ENCODE measurements at places on chromosomes 5 and 9.

DNA sequence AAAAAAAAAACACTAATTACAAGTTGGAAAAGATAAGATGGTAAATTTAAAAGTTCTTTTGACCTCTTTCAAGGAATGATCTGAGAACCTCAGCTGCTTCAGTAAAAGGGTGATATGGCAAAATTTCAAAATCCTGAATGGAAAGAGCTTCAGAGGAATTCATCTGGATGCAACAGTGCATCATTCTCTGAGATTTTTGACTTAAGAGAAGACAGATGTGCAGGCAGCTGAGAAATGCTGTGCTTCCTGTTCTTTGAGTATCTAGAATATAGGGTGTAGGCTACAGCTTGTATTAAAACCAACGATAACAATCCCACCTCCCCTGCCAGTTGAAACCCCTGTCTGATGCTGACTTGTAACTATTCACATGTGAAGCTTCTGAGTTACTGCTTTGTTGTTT, 6.2 kb downstream of the FRMPD1 start:
- no peak for DNase-seq

DNA sequence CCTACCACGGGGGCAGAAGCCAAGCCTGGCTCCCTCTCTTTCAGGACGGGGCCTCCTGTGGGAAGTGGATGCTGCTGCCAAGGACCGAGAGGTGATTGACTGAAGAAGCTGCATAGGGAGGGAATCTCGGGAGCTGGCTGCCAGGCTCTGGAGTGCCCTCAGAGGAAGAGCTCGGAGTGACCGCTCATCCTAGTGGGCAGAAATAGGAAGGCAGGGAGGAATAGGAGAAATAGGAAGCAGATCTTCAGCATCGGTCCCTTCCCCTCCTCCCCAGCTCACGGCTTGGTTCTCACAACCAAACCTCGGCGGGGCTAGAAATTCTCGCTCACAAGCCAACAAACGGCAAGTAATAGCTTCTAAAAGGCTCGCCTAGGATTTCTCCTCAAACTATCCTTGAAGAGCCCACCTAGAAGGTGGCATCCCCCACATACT, 159.9 kb upstream of the RAI14 start:
- DNase-seq, result no peak

GRCh38 chr9:27336829-27337228, 39.9 kb upstream of the EQTN start:
- no peak for DNase-seq

- no peak for DNase-seq
These were observed 220.1 kb downstream of the DAB2IP start for GRCh38 chr9:121871431-121872025.

- no peak for DNase-seq
These were observed 22.6 kb downstream of the ARHGEF37 start for GRCh38 chr5:149603920-149604319.

- peak; percentile 13 for DNase-seq
These were observed 52.3 kb downstream of the TLE4 start for GRCh38 chr9:79623799-79624721.

- no peak for DNase-seq
These were observed 220.4 kb upstream of the IZUMO3 start for GRCh38 chr9:24766081-24766480.

- DNase-seq, result no peak
These were observed 2.8 kb downstream of the ZNF608 start for GRCh38 chr5:124743602-124744169.

- peak; percentile 94 for DNase-seq
These were observed at the start of gene DDX41 for GRCh38 chr5:177516601-177517568. DDX41 (minus strand) TSS chr5:177516961; CDS start chr5:177516945, 16 bp downstream.

DNA sequence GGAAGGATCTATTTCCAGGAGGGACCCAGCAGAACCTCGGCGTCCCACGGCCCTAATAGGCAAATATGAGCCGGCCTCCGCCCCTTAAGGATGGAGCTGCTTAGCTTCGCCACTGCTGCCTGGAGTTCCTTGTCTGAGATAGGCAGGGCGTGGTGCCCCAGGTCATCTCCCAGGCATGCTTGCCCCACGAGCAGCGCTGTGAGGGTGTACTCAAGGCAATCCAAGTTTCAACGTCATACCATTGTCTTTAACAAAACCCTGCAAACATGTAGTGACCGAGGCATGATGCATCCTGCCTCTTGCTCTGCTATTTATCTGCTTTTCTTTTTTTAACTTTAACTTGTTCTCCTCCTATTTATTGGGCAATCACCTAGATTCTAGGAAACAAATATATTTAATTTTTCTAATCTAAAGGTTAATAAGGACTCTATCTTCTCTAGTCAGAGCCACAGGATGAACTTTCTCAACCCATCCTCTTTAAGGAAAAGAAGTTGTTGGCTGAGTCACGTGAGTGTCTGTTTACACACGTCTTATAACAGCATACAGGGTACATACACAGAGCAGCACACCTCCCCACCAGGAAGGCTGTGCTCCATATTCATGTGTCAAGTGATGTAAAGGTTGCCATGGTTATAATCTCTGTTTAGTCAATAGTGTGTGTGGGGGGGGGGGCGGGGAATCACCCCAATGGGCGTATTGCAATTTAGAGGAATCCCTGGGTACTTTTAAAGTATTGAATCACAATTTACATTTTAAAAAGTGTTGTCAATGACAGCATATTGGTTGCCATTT, 27.3 kb upstream of the ZSWIM6 start:
- DNase-seq, result no peak

DNA sequence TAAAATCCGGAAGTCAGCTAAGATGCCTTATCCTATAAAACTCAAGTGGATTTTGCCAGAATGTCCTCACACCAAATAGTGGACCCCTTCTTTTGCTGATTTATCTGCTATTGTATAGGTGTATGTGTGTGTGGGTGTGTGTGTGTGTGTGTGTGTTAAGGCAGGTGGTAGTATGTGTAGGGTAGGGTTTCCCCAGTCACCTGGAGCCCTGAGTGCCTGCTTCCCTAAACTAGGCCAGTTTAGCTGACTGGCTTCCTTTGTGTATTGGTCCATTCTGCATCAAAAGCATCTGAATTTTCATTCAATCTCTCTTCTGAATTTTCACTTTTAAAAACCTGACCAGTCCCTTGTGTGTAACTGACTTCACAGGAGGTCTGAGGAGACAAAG, 42.2 kb upstream of the LCP2 start:
- DNase-seq, result no peak

DNA sequence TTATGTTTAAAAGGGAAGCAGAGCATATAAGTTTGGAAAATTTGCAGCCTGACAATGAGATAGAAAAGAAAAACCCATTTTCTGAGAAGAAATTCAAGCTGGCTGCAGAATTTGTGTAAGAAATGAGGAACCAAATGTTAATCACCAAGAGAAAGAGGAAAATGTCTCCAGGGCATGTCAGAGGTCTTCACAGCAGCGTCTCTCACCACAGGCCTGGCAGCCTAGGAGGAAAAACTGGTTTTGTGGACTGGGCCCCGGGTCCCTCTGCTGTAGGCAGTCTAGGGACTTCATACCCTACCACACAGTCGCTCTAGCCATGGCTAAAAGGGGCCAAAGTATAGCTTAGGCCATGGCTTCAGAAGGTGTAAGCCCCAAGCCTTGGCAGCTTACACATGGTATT, 32.1 kb upstream of the HSD17B4 start:
- no peak for DNase-seq

DNA sequence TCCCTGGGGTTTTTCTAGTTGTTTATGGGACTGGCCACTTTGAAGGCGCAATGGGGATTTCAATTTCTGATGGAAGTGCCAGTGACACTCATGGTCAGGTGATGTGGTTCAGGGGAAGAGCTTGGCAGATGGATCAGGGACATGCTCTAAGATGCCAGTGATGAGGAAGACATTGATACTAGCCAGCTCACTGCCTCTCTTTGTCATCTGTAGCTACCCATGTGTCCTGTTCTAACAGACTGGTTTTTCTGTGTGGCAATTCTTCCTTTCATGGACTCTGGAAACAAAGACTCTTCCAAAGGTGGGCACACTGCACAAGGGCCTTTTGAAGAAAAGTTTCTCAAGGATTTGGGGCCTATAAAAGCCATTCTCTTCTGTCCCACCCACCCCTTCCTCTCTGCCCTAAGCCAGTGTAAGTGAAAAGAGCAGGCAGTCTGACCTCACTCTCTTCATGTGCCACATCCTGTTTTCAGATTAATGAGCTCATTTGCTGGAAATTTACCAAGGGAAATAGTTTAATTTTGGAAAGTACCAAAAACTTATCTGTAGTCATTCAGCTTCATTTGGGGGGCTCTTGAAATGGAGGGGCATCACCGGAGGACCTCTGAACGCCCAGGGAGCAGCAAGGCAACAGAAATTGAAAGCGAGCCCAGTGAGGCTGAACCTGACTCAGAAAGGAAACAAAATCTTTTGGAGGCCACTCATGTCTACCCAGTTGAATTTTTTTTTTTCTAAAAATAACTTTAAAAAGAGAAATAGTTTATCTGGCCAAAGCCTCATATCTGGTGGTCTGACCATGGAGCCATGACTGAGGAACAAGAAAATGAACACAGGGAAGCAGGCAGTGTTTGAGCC, 4.9 kb upstream of the TRAF1 start:
- DNase-seq, result peak; percentile 66

DNA sequence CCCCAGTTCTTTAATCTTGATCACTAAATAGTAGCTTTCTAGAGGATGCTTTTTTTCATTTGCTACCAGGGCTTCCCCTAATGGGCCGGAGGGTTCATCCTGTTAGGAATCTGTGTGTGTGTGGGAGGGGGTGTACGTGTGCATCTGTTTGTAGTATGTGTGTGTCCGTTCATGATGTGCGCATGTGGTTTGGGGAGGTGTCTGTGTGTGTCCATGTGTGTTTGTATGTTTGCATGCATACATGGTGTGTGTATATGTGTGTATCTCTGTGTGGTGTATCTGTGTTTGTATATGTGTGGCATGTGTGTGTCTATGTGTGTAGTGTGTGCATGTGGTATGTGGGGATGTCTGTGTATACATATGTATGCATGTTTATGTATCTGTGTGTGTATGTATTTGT, 106.2 kb downstream of the SYK start:
- DNase-seq, result no peak

- no peak for DNase-seq
These were observed 196.5 kb upstream of the EFNA5 start for GRCh38 chr5:107867266-107867665.

GRCh38 chr5:6859951-6860638, 146.9 kb downstream of the TENT4A start:
- no peak for DNase-seq

DNA sequence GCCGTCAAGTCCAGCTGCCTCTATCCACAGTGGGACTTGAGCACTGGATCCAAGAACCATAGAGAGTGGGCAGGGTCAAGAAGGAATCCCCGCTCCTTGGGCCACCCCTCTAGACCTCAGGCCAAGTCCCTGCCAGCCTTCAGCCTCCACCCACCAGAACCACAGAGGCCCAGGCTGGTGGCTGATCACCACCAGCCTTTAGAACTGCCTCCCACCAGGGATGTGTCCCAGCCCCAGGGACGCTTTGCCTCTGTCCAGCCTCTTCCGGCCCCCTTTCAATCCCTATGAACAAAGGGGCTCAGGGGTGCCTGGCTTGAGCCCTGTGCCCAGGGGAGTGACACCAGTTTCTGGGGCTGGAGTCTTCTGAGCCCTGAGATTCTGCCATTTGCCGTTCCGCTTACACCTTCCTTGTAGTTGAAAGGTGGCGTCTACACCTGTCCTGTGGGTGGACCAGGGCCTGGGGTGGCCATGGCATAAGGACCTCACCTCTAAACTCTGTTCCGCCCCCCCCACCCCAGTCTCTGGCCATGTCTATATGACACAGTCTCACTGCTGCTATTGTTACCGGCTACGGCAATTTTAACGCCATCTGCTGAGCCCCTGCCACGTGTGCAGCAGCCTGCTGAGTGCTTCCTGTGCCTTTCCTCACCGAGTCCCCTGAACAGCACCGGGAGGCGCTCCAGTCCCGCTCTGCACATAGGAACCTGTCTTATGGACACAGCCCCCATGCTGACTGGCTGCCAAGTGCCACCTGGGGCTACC, 35.7 kb upstream of the ORM1 start:
- DNase-seq, result no peak

GRCh38 chr9:18746631-18747030, 272.7 kb downstream of the ADAMTSL1 start:
- DNase-seq, result no peak

GRCh38 chr5:113062869-113063508, 86.4 kb downstream of the DCP2 start:
- DNase-seq, result no peak

All from activated T-cell treated with anti-CD3 and anti-CD28 coated beads for 24 hours (primary cell).